Esophagus mucosa (tissue), 1 donor: ENCODE measurements at places on chromosomes 1 and 21.

DNA sequence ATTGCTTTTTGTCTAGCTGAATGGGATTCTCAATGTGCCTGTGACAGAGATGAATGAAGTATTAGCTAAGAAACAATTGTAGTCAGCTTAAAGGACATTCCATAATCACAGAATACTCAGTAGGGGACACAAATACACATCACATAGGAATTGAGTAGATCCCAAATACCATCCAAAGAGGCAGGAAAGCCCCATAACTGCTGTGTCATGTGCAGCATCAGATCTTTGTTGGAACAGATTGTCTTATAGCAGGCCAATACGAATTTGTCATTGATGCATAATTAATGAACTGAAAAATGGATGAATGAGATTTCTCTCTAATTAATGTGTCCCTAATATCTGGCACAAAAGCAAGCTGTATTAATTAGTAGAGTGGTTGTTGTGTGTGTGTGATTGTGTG is 82.3 kb upstream of the S1PR1 start:
- ATAC-seq = no peak

DNA sequence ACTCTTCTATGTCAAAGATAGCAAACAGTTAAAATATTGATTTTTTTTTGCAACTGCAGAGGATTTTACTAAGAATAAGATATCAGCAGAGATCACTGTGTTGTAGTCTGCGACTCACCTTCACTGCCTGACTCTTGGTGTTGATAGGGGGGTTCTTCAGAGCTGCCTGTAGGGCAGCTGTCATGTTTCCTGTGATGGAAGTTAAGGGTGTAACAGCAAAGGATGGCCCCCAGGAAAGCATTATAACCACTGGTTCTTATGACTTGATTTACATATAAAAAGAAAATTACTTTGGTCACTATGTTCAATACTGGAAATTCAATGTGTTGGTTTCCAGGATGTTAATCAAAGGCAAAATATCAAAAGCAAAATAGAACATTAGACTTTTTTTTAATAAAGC is 2.6 kb downstream of the ARPC5 start:
- ATAC-seq = no peak

- ATAC-seq = no peak
Observed at GRCh38 chr1:29971703-29972102, 735.4 kb downstream of the PTPRU start.

- peak; percentile 69 for ATAC-seq
Observed at GRCh38 chr1:201153474-201154388, 543 bp downstream of the TMEM9 start.

GRCh38 chr1:116806245-116806644 is 52.0 kb downstream of the CD2 start:
- no peak for ATAC-seq

DNA sequence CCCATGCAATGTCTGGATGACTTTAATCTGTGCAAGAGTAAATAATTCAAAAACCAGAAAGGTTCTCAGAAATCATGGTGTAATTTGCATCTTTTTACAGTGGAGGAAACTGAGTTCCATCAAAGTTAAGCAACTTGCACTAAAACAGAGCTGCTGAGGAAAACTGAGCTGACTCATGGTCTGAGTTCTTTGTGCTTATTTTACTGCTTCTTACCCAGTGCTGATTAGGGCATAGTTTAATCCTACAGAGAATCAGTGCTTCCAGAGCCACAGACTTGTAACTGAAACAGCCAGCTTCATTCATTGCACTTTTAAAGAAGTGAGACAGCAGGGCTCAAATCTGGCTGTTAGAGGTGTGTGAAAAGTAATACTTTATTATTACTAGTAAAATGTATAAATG is 10.9 kb upstream of the RWDD3 start:
- ATAC-seq = no peak

GRCh38 chr21:45481977-45482898 is 60.0 kb downstream of the SLC19A1 start:
- no peak for ATAC-seq

- ATAC-seq = no peak
Observed at GRCh38 chr1:203898458-203899352, 37.3 kb downstream of the SNRPE start.

GRCh38 chr21:17402937-17403336 is 109.9 kb upstream of the CXADR start:
- no peak for ATAC-seq

GRCh38 chr1:91428182-91428798 is 23.7 kb upstream of the HFM1 start:
- ATAC-seq = no peak

DNA sequence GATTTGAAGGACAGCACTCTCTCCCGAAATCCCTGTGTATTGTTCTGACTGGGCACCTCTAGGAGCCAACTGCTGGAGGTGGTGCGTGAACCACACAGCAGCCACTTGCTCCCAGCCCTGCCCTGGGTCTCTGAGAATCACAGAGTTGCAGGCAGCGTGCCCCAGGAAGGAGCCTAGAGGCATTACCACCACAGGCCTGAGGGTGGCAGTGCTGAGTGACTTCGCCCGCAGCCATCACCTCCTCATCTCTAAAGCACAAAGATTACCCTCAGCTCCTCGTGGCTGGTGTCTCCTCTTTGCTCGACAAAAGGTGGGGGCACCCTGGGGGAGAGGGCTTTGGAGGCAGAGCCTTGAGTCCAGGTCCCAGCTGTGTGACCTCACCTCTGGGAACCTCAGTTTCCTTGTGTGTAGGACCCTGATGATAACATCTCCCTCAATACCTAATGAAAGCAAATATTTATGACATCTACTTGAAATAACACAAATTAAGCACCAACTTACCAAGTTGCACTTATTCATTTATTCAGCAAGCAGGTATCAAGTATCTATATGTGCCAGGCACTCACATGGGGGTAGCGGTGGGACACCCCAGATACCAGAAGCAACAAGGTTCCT is 86.3 kb downstream of the VWA5B1 start:
- ATAC-seq = peak; percentile 75

- ATAC-seq = no peak
Observed at GRCh38 chr1:147635342-147635741, 35.0 kb downstream of the ACP6 start.

- ATAC-seq = peak; percentile 64
Observed at GRCh38 chr1:3481836-3482375, 27.4 kb downstream of the ARHGEF16 start.

DNA sequence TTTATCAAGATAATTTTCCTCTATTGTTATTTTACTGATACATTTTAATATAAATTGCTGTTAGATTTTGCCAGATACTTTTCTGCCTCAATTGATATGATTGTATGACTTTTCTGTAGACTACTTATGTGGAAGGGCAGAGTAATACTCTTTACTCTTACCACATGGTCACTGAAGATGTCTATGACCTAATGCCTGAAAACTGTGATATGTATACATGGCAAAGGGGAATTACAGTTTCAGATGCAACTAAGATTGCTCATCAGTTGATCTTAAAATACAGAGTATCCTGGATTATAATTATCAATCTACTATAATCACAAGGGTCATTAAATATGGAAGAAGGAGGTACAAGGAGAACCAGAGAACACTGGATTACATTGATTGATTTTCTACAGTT is 1528.0 kb downstream of the BRINP3 start:
- no peak for ATAC-seq

- no peak for ATAC-seq
Observed at GRCh38 chr1:59125676-59126320, 171.1 kb upstream of the FGGY start.

DNA sequence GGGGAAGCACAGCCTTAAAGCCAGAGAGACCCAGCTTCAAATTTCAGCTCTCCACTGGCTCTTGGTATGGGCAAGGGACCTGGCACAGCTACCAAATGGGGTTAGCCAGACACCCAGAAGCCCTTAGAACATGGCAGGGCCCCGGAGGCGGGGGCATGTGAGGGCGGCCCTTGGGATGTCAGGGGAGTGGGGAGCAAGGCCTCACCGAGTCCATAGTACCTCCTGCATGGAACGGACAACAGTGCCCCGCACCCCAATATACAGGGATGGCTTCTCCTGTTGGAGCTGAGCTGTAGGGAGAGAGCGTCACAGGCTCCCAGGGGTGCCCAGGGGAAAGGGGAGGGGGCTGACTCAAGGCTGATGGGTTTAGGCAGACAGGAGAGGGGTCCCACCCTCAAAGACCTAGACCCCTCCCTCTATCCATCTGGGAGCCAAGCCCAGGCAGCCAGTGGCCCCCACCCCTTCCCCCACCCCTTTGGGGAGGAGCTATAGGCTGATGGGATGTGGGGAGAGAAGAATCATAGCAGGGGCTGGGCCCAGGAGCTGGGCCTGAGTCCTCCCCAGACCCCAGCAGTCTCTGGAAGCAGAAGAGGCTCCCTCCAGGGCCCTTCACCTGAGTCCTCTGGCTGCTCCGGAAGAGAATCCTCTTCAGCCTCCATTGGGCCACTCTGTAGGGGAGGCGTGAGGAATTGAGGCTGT is 16.5 kb downstream of the SPOCD1 start:
- ATAC-seq = no peak

DNA sequence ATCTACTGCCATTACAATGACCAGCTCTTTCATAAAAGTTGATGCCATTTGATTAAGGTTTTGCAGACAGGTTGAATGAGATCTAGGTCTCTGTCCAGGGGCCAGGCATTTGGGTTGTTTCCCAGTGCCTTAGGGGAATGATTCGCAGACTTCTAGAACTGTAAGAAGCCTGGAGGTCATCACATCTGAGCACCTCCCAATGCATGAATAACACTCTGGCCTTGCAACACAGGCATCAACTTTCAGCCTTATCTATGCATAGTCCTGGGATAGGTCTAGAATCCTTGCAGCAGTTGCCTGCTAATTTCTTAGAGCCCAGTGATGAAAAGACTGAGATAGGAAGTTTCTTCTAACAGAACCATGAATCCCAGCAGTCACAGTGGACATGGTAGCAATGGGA is 44.8 kb upstream of the KCND3 start:
- no peak for ATAC-seq

- peak; percentile 54 for ATAC-seq
Observed at GRCh38 chr1:64965366-64966157, 787 bp downstream of the JAK1 start.

DNA sequence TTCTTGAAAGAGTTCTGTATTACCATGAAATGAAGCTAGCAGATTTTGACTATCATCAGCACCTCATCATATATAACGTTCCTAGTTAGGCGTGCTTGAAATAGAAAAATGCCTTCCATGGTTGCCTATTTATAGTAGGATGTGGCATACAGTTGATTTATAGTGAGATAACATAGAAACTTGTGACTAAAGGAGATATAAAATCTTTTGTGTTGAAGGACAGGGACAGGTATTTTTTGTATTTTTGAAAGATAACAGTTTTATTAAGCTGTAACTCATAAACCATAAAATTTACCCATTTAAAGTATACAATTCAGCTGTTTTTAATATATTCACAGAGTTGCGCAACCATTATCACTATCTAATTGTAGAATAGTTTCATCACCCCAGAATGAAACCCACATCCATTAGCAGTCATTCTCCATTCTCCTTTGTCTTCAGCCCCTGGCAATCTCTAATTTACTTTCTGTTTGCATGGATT is 19.3 kb downstream of the SPEN start:
- no peak for ATAC-seq

DNA sequence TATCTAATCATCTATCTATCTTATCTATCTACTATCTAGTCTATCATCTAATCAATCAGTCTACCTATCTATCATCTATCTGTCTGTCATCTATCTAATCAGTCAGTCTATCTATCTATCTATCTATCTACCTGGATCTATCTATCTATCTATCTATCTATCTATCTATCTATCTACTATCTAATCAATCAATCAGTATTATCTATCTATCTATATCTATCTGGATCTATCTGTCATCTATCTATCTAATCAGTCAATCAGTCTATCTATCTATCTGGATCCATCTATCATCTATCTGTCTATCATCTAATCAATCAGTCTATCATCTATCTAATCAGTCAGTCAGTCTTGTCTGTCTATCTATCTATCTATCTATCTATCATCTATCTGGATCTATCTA is 26.9 kb upstream of the C1orf174 start:
- ATAC-seq = no peak

GRCh38 chr1:116218922-116219321 is 107.7 kb downstream of the MAB21L3 start:
- no peak for ATAC-seq

DNA sequence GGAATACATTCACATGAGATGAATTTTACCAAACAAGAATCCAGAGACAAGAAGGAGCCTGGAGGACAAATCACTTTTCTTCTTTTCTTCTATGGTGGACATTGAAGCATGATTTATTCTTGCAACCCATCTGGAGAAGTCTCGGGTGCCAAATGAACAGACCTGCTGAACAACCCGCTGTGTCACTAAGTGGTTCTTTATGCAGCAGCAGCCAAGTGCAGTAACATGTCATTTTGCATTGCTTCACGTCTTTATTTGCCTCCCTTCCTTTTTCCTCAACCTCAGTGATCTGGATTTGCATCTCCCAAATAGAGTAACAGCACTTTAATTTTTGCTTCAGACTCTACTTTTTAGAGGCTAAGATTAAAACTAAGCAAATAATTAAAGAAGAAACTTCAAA is 50.0 kb upstream of the TENT5C start:
- ATAC-seq = no peak

- ATAC-seq = no peak
Observed at GRCh38 chr1:61828805-61829204, 86.5 kb downstream of the PATJ start.

- no peak for ATAC-seq
Observed at GRCh38 chr1:94250341-94250740, 13.0 kb upstream of the ARHGAP29 start.

DNA sequence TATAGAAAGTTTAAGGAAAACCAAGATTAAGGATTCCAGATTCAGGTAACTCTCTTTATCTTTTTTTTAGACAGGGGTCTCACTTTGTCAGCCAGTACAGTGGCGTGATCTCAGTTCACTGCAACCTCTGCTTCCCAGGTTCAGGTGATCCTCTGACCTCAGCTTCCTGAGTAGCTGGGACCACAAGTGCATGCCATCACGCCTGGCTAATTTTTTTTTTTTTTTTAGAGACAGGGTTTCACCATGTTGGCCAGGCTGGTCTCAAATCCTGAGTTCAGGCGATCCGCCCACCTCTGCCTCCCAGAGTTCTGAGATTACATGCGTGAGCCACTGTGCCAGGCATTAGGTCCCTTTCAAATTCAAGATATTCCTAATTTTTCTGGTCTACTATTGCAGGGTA is 15.9 kb downstream of the LZIC start:
- no peak for ATAC-seq

DNA sequence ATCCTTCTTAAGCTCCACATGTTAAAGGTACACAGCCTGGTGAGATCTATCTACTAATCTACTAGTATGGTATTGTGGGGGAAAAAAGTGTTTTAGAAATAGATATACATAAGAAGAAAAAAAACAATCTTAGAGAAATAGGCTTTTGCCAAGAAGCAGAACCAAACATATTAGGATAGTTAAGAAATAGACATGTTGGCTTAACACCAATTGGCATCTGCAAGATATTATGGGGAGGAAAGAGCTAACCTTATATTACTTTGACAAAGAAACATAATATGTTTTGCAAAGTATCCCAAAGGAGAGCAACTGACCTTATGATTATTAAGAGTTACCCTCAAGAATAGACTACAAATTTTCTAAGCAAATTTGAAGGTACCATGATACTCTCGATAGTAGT is 202.9 kb downstream of the BRINP3 start:
- no peak for ATAC-seq

GRCh38 chr1:203052601-203053000 is 26.3 kb downstream of the PPFIA4 start:
- no peak for ATAC-seq
